ENCODE measurements at places on chromosomes 13 and 19.

DNA sequence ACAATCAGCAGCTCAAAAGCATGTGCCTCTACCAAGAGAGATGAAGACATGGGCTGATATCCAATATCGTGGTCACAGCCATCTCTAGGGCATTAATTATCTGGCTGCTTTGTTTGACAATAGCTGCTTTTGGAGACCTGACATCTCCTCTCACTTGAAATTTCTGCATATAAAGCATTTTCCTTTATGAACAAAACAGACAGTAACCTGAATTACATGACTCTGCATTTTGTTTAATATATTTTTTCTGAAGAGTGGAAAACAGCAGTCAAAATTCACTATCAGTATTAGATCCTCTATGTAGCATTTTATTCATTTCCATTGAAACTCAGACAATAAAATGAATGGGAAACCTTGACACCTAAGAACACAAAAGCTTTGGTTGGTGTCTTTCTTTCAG, 42.4 kb upstream of the ESD start:
- DNase-seq, result no peak

DNA sequence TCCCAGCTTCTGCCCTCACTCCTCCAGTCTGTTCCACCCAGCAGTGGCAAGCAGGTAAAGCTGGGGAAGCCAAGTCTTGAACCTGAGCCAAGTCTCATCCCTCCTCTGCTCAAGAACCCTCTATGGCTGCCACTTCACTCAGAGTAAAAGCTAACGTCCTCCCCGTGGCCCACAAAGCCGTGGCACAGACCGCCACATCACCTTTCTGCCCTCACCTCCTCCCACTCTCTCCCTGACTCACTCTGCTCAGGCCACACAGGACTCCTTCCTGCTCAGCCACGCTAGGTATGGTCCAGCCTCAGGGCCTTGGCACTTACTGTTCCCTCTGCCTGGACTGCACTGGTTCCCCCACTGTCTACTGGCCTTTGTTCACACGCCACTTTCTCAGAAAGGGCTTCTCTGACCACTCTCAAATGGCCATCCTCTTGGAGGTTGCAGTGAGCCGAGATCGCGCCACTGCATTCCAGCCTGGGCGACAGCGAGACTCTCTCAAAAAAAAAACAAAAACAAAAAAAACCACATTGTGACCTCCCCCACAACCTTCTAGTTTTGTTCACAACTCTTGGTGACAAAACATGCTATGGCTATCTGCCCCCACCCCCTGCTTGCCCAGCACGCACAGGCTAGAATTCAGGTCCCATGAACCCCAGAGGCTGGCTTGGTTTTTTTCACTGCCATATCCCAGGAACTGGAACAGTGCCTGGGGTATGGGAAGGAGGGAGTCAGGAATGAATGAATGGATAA, 15.8 kb downstream of the NDUFB7 start:
- DNase-seq, result no peak

- DNase-seq, result no peak
These were observed 13.6 kb downstream of the ARHGAP45 start for GRCh38 chr19:1080360-1081161.

GRCh38 chr19:18865973-18866799, 29.8 kb downstream of the CERS1 start:
- DNase-seq, result no peak

- DNase-seq, result no peak
These were observed 1388.8 kb downstream of the UQCRFS1 start for GRCh38 chr19:27824108-27824507.

DNA sequence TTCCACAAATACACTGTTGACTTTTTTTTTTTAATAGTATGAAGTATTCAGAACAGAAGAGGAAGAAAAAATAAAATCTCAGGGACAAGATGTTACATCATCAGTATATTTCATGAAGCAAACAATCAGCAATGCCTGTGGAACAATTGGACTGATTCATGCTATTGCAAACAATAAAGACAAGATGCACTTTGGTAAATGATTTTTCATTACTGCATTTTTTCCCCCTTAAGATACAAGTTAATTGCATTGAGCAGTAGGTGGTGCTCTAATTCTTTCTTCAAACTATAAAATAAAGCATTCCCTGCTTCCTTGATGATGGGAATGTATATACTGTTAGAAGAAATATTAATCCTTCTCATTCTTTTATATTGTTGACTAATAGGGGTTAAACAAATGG, 17.1 kb downstream of the UCHL3 start:
- DNase-seq, result no peak

DNA sequence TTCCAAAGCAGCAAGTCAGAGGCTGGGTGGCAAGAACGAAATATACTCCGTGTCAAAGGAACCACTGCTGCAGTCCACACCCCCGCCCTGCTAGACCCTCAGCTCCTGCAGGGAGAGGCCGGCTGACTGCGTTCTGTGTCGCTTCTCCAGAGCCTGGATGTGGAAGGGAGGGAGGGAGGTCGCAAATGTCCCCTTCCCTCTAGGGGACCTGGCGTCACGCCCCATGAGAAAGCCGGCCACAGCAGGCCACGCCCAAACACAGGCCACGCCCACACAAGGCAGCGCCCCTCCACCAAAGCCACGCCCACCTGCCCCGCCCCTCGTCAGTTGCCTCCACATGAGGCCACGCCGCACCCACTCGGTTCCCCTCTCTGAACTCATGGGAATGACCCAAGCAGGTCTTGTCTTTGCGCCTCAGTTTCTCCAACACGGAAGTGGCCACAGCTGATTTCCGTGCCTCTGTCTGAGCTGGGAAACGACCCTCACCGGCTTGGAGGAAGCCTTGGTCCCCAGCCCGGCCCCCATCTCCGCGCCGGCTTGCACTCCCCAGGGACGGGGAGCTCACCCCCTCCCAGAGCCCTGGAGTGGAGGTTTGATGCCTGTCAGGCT, 38.4 kb upstream of the TCF3 start:
- DNase-seq, result no peak

GRCh38 chr13:44007451-44007850, 127.7 kb downstream of the LACC1 start:
- DNase-seq, result no peak

DNA sequence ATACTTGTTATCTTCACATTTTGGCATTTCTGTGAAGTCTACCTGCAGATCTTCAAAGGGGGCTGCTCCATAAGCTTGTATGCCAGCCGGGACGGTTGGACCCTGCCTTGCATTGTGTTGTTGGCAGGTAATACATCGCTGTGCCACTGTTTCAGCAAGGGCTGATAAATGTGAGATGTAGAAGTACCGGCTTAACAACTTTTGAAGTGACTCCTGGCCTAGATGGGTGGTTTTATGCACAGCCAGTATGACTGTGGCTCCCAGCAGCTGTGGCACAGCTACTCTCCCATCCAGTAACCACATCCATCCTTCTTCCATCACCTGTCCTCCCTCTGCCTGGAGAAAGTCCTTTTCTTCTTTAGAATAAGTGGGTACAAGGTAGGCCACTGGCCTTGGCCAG, 19.7 kb downstream of the ZNF700 start:
- no peak for DNase-seq

DNA sequence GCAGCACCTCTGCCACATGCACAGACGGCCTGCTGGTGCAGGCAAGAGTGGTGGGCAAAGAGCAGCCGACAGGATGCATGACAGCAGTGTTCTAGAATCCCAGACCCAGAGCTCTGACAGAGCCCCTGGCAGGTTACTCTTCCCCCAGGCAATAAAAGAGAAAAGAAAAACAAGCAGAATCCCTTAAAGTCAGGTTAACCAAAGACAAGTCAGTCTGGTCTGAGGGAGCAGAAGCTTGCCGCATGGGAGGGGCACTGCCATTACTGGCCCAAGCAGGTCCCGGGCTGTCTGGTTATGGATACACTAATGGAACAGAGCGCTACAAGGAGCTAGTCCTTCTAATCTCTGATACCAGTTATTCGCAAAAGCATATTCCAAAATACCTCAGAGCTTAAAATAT, 36.1 kb upstream of the DOCK9 start:
- no peak for DNase-seq

- no peak for DNase-seq
These were observed 344 bp downstream of the NHLRC3 start for GRCh38 chr13:39038569-39039030.

DNA sequence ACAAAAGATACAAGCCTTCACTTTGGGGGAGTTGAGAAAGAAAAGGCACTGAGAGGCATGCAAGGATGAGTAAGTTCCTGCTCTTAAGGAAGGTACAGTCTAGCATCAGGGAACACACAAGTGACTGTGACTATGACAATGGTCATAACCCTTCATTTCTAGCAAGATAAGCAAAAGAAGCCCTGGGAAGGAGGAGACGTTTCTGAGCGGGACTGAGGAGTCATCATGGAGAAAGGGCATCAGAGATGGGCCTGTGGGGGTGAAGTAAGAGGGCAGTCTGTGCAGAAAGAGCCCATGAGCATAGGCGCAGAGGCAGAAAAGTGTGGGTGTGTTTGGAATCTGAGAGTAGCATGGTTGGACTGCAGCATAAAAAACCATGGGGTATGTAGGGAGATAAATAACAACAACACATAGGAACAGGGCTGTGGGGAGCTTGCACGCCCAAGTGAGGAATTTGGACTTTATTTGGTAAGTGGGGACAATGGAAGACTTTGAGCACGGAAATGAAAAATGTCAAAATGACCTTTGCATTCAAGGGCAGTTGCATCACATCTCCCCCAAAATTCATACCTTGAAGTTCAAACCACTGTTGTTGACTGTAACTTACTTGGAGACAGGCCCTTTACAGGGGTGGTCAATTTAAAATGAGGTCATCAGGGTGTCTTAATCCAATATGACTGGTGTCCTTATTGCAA, 86.7 kb downstream of the MBNL2 start:
- DNase-seq, result no peak

DNA sequence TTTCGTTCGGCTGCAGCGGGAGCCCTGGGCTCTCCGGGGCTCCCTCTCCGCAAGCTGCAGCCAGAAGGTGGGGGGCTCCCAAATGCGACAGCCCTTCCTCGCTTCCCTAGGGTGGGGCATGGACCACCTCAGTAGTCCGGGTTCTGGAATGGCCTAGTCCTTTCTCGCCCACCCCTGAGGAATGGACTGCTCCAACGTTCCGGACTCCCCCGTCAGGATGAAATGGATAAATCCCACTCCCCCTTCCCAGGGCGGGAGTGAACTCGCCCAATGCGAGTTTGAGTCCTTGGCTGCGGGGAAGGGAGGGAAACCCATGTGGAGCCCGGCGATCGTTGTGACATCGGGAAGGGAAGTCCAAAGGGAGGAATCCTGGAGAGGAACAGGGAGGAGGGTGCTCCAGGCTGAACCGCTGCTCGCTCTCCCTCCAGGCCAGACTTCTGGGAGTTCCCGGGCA, 5.5 kb downstream of the HRC start:
- peak; percentile 92 for DNase-seq

DNA sequence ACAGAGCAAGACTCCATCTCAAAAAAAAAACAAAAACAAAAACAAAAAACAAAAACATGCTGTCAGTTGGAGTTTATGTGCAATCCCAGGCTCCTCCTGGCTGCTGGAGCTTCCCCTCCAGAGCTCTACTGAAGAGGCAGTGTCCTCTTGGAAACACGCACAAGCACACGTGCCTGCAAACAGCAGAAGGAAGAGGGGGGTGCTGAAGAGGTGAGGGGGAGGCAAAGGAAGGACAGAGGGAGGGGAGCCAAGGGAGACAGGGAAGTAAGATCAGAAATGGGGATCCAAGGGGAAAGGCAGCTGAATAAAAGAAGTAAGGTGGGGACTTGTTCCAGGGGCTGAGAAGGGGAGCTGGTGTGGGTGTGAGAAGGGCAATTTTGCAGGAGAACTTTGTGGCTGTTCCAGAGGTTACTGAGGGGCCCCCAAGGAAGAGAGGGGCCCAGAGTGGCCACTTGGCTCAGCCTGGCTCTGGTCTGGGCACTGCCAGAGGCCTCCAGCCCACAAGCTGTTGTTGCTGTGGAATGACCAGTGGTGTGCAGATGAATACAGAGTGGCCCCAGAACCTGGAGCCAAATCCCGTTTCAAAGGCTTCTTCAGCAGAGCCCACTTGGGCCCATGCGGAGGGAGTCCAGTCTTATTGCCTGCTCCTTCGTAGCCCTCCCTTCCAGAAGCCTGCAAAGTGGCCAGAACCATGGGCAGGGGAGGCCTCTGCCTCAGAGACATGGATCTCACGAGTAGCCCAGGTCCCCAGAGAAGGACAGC, 34.4 kb downstream of the LYL1 start:
- DNase-seq, result no peak

DNA sequence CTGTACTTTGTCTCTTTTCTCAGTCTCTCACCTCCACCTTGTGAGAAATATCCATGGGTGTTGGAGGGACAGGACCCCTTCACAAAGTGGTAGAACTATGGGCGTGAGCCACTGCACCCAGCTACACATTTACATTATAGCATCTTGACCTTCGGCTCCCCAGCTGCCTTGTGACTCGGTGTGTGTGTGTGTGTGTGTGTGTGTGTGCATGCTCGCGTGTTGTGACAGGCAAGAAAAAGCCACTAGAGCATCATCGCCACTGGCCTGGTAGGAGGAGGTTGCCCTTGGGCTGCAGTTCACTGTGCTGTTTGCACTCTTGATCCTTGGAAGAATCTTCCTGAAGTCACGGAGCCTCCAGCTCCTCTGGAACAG, 13.7 kb upstream of the ZNF888 start:
- DNase-seq, result no peak

DNA sequence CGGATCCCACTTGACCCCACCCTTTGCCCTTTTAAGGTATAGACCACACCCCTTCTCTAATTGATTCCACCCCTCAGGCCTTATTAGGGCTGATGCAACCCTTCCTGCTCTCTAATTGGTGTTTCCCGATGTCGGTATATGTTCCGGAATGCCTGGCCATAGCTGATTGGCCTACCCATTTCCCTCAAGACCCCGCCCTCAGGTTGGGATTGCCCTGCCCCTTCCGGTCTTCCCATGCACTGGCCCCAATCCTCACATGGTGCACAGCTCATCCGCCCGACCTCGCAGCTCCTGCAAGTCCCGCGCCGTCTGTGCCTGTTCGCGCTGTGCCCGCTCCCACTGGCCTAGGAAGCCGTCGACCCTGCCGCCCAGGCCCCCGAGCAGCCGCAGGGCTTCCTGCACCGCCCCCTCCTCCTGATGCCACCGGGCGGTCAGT, 18.1 kb downstream of the TSKS start:
- DNase-seq, result no peak

DNA sequence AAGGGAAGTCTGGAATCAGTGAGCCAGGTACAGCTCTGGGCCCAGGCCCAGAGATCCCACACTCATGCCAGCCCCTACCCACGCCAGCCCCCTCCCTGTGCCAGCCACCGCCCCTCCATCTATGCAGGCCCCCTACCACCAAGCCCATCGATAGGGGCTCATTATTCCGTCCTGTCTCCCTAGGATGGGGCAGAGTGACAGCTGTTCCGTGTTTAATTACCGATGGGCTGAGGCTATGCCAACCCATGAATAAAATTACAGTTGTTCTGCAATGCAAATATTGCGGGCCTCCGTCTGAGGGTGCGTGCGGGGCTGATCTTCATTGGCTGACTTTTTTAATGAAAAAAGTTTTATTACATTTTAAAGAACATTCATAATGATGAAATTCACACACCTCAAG, 35.6 kb upstream of the PEPD start:
- DNase-seq, result no peak

- DNase-seq, result no peak
These were observed 1318.5 kb downstream of the PCDH9 start for GRCh38 chr13:65911546-65912193.

- no peak for DNase-seq
These were observed at the start of gene BRSK1 for GRCh38 chr19:55283548-55284377. Gene BRSK1, plus strand, starts transcription at chr19:55283997. Its CDS starts 446 bp downstream, at chr19:55284443.

All from coronary artery (tissue), 2 donors.